Fibroblast of skin of abdomen (primary cell): ENCODE measurements at places on chromosomes 1 and 21.

DNA sequence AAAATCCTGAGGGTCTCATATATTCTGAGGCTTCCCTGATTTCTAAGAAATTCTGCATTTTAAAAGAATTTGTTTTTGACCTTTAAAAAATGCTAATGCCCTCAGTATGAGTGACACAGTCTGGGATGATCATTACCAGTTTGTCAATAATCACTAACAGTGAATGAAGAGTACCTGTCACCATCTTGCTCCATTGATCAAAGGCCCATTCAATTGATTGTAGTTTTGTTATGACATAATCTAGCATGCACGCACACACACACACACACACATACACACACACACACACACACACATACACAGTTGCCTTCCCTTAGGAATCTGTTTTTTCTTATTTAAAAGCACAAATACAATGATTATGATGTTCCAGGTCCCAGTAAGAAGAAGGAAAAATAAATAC is 250.4 kb downstream of the NFIA start:
- DNase-seq, result no peak

DNA sequence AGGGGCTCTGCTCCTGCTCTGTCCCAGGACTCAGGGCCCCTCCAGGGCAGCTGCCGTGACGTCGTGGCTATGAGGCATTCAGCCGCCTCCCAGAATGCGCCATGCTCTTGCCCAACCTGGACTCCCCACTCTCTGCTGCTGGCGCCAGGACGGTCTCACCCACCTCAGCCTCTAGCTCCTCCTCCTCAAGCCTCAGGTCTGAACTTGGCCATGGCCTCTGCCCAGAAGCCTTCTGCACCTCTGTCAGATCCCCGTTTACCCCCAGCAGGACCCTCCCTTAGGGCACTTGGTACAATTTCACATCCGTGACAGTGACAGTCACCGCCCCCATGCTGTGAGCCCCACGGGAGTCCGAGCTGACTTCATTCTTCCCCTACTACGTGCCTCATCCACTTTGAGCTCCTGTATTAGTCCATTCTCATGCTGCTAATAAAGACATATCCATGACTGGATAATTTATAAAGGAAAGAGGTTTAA is 4.9 kb downstream of the CSTB start:
- DNase-seq, result no peak

DNA sequence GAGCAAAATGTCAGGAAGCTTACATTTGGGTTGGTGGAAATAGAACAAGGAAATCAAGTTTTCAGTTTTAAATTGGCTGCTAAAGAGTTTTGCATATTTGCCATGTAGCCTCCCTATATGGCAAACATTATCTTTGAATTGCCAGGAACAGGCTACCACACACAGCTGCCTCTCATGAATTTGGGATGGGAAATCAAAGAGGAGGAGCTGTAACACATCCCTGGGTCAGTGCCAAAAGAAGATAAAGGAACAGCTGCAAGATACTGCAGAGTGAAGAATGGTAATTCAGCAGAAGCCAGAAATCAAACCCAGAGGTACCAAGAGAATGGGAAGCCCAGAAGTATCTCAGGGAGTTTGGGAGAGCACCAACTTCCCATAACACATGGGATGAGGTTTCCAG is 18.6 kb upstream of the RASAL2 start:
- DNase-seq, result no peak

GRCh38 chr1:43766086-43766784 is 58.9 kb downstream of the ST3GAL3 start:
- peak; percentile 28 for DNase-seq

DNA sequence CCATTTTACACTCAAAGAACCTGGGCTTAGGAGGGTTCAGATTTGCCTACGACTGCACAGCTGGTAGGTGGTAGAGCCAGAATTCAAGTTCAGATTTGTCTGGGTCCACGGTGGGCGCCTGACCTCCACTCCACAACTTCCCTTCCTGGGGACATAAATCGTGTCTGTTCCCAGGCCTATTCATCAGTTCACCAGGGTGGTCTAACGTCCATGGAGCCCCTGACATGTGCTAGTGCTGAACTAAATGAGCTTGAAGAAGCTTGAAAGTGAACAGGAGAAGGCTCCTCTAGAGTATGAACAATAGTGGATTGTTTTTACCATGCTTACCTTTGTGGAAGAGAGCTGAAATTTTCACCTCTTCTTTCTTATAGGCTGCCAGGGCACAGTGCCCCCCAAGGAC is 32.5 kb upstream of the KIF1B start:
- no peak for DNase-seq

- DNase-seq, result no peak
Observed at GRCh38 chr1:199593475-199593874, 434.0 kb upstream of the NR5A2 start.

GRCh38 chr1:5570931-5571330 is 421.3 kb downstream of the NPHP4 start:
- DNase-seq, result no peak

DNA sequence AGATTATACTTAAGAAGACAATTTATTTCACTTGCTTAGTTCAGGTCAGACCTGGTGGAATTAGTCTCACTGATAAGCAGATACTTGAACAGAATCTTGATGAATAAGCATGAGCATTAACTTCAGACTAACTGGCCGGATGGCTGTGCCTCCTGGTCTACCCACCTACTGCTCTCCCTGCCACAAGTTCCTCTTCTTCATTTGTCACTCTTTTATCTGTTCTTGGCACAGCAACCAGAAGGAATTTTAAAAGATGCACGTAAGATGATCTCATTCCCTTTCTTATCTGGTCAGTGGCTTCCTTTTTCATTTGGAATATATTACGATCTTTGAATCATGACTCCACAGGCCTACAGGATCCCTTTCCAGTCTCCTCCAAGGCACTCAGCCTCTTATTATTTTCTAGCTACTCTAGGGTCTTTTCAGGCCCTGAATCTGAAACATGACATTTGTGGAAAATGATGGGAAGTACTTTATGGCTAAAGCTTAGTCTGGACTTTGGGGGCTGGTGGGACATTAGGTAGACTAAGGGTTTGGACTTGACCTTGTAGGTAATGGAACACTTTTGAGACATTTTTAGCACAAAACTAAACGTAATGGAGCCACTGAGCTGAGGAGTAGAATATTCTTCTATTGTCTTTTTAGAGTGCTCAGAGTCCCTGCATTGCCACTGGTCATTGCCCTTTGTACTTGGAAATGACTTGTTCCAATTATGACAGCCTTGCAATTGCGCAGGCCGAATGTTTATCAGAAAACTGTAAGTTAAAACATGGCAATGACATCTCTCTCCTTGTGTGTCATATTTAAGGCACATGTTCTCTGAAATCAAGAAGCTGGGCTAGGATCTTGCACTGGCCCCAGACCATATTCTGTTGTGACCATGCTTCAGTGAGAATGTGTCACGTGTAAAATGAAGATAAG is 16.0 kb downstream of the ST6GALNAC3 start:
- DNase-seq, result no peak

DNA sequence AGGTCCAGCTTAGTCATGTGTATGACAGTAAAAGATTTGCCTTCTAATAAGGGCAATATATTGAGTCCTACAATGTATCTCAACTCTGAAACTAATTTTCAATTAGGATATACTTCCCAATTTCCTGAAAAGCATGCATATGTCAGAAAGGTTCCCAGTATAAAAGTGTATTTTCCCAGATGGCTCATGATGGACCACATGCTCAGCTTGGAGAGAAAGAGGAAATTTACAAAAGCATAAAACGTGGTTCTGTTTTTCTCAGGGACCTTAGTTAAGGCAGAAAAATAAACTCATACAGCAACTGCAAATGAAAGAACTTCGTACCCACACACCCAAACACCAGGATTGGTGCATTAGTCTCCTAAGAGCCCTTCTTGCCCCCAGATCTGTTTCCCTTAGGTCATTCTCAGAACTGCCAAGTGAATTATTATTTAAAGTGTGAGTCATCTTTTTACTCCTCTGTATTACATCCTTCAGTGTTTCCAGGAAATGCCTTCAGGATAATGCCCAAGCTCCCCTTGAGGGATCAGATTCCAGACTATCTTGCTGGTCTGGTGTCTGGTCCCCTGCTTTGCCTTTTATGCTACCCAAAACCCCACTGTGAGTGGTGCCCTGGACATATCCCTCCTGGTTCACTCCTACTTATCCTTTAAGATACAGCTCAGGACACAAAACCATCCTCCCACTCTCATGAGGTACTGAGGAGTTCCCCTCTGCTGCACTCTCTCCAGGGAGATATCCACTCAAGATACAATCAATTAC is 57.4 kb downstream of the SSX2IP start:
- peak; percentile 72 for DNase-seq

DNA sequence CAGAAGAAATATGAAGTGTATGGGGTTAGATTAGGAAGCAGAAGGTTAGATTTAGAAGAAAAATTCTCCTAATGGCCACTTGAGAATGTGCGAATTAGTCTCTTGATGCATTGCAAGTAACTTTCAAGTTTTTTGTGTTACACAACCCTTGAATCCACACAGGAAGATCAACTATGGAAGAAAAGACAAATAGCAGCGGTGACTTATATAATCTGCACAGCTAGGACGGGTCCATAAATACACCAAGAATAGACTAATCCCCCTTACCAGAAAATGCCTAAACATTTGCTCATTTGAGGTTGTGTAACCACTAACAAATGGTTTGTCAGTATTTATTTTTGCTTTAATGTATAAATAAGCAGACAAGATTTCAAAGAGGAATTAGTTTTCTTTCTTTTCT is 182.6 kb downstream of the TGFB2 start:
- peak; percentile 83 for DNase-seq

DNA sequence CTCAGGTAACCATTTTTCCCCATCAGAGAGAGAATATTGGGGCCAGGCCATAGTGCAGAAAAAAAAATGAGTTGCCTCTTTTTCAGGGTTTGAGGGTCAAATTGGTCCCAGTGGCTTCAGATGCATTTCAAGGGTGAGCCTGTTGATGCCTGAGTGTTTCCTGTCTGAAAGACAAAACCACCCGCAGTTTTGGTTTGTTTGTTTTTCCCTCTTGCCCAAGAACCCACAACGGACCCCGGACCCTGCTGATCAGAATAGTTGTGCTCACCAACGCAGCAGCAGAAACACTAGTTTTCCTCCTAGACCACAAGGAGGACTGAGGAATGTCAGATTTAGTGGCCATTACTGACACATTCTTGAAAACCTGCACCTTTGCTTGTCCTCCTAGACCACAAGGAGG is 1433.1 kb downstream of the PLA2G4A start:
- no peak for DNase-seq

DNA sequence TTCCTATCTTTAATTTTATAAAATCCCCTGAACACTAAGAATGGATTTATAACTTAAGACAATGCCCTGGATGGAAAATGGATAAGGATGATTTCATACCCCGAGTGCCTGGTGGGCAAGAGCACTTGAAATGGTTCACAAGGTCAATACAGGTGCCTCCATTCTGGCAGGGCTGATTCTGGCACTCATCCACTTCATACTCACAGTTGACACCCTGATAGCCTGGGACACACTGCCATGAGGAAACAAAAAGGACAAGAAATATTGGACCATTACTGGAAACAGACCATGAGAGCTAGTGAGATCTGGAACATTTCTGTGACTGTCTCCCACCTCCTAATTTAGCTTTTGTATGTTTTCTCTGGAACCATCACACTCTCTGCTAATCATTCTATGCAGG is 39.1 kb upstream of the ADAM30 start:
- DNase-seq, result no peak

GRCh38 chr1:172273647-172274396 is 146.7 kb upstream of the C1orf105 start:
- DNase-seq, result no peak

DNA sequence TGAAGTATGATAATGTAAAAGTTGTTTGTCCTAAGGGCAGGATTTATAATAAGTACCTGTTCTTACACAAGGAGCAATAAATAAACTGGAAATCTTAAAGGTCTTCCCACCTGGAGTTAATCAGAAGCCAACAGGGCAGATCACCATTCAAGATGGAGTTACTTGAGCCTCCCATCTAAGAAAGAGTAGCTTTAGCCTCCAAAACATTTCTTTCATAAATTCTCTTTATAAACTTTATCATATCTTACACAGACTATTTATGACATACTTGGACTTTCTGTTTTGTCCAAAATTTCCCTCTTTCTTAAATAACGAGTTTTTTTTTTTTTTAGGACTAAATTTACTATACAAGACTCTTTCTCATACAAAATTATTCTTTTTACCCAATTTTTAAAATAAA is 18.5 kb downstream of the OR2T1 start:
- no peak for DNase-seq

- peak; percentile 100 for DNase-seq
Observed at GRCh38 chr1:155983191-155984024, 5.1 kb upstream of the ARHGEF2 start.

- no peak for DNase-seq
Observed at GRCh38 chr1:180158149-180159147, 3.8 kb downstream of the QSOX1 start.

DNA sequence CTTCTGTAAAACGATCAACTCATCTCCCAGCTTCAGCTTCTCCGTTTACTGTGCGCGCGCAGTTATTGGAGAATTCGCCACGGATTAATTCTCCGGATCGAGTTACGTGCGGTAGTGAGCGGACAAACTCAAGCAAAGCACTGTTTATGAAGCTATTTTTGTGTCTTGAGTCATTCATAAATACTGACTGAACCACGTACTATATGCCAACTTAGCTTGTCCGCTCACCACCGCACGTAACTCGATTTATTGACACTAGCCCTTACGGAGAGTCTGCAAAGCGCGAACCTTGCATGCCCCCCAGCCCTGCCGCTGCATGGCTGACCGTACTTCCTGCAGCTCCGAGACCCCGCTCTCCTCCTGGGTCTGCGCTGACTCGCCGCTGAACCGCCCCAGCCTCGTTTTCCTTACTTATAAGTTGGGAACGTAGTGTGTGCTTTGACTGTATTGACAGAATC is 773 bp downstream of the CHD1L start:
- DNase-seq, result no peak

- no peak for DNase-seq
Observed at GRCh38 chr1:96522927-96523326, 198.7 kb upstream of the PTBP2 start.

DNA sequence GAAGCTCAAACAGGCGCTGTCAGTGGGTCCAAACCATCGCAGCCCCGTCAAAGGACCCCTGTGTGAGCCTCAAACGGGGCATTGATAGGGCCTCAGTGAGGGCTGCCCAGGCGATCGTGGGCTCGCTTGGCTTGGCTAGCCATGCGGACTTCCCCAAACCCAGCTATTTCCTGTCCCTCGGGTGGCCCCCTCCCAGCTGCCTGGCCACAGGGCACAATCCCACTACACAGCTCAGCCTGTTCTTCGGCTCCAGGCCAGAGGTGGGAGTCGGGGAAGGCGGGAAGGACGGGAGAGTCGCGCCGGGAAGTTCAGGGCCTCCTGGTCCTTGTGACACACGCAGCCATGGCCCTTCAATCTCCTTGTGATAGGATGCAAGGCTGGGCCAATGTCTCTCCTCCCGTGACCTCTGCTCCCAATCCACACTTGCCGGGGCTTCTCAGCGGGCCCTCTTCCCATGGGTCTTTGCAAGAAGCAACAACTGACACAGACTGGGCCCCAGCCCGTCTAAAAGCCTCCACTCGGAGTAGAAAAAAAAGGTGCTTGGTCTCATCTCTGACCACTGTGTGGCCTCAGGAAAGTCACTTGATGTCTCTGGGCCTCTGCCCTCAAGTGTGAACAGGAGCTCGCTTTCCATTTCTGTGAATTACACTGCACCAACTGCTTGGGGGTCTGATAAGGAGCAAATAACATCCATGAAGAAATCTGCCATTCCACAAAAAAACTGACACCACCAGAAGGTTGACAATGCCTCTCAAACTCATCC is 7.1 kb upstream of the MATN1 start:
- no peak for DNase-seq

GRCh38 chr1:89085781-89086180 is 20.8 kb upstream of the GBP1 start:
- no peak for DNase-seq

- no peak for DNase-seq
Observed at GRCh38 chr1:86434059-86434458, 10.1 kb downstream of the CLCA2 start.
